ENCODE measurements at places on chromosomes 3 and 15. TPM values are rescaled to one million over a fixed set of nuclear protein-coding genes. Genes with fewer than 3 reads are reported as not detected.

DNA sequence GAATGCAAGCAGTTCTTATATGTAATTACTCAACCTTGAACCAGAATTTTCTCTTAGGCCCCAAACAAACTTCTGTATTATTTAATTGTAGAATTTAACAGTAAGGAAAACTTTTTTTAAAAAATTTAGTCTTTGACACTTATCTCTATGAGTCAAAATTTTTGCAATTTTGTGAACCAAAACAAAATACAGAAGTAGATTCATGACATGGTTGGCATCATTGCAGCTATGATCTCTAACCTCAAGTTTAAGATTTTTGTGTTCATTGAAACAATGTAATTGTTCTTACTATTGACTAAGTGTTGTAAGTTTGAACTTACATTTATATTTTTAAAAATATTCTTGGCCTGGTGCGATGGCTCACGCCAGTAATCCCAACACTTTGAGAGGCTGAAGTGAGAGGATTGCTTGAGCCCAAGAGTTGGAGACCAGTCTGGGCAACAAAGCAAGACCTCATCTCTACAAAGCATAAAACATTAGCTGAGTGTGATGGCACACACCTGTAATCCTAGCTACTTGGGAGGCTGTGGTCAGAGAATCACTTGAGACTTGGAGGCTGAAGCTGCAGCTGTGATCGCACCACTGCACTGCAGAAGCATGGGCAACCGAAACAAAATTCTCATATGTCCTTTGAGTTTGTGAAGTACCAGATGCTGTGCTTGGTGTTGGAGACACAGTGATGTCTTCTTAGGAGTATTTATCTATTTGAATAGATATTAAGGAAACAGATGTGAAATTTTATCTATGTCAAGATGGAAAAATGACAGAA, 39.7 kb downstream of the STT3B start:
- DNase-seq, result no peak
- H3K27ac ChIP-seq, result no peak overlapping the region
- H3K27me3 ChIP-seq, result no peaks in the 10 kb centered on the region
- peaks cover 15% of the 10 kb centered on the region for H3K4me1 ChIP-seq
- H3K36me3 ChIP-seq, result no peaks in the 10 kb centered on the region

GRCh38 chr3:81425198-81425868, 336.1 kb downstream of the GBE1 start:
- no peak overlapping the region for H3K27ac ChIP-seq
- no peaks in the 10 kb centered on the region for H3K36me3 ChIP-seq
- no peaks in the 10 kb centered on the region for H3K4me1 ChIP-seq
- no peak for DNase-seq
- H3K27me3 ChIP-seq, result no peaks in the 10 kb centered on the region
- H3K4me3 ChIP-seq, result no peak overlapping the region

- H3K27ac ChIP-seq, result no peak overlapping the region
- no peaks in the 10 kb centered on the region for H3K4me1 ChIP-seq
- H3K27me3 ChIP-seq, result no peaks in the 10 kb centered on the region
- DNase-seq, result no peak
- H3K36me3 ChIP-seq, result no peaks in the 10 kb centered on the region
Measured at GRCh38 chr3:683770-684169, 409.1 kb upstream of the CNTN6 start.

TYRO3 gene
- total RNA-seq, result 15.4 TPM
